Fibroblast of upper back skin (primary cell): ENCODE measurements at places on chromosomes 7 and 10.

DNA sequence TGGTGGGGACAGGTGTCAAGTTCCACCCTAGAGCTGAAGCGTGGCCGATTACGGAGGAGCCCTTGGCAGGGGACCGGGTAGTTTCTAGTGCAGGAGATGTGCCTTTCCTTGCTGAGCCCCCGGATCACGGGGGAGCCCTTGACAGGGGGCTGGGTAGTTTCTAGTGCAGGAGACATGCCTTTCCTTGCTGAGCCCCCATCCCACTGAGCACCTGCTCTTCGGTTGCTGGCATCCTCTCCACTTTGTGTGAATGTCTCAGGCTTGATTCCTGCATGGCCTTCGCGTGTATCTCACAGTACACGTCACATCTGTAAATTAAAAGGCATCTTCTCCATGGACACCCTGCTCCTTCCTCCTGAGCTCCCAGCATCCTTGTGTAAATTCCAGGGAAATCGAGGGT is 263.5 kb downstream of the ADARB2 start:
- no peak for DNase-seq

- DNase-seq, result no peak
Observed at GRCh38 chr7:74489997-74490945, 36.6 kb downstream of the GTF2IRD1 start.

GRCh38 chr10:89550509-89550908 is 15.1 kb upstream of the SLC16A12 start:
- no peak for DNase-seq

DNA sequence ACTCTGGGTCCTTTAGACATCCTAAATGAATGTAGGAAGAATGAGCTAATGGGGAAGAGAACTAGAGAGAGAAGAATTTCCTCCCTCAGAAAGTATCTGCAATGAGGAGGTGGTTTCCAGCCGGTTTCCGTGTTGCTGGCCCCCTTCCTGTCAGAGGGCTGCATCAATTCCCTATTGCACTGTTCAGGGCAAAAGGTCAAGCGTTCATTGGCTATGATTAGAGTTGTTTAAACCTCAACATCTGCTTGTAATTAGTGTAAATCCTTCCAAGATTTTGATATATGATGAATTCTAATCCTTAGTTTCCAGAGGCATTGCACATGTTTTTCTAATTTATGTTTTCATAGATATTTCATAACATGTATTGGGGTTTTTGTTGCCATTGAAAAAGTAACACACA is 107.3 kb upstream of the SGCE start:
- peak; percentile 90 for DNase-seq

DNA sequence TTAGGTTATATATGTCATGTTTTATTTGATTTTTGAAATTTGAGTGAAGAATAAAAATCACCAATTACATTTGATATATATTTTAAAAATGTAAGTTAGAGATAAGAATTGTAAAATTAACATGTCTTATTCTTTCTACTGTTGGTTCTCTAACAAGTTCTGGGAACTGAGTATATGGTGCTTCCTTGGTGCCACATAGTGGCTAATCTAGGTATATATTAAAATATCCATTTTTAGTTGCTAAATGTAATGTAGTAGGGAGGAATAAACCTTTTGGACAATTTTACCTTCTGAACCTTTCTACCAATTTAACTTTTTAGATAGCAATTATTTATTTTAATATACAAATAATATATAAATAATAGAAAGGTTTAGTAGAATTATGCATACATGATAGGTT is 17.5 kb downstream of the CFAP69 start:
- DNase-seq, result peak; percentile 47

GRCh38 chr7:7673240-7673550 is 32.6 kb downstream of the UMAD1 start:
- DNase-seq, result no peak

DNA sequence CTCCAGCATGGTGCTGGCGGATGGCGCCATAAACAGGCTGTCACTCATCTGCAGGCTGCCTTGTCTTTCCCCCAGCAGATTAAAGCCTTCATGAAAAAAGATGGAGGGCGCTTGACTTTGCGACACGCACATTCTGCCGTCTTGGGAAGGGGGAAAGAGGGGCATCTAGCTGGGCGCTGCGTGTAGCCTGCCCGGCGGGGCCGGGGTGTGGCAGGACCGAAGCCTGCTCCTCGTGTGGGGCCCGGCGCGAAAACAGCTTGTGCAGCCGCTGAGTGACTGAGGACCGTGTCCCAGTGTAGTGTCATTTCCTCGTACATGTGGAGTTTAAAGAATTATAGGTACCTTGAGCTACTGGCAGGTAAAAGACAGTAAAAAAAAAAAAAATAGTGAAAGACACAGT is 97.9 kb downstream of the MGMT start:
- no peak for DNase-seq

- DNase-seq, result peak; percentile 21
Observed at GRCh38 chr10:109968953-109969759, 38.6 kb upstream of the ADD3 start.

DNA sequence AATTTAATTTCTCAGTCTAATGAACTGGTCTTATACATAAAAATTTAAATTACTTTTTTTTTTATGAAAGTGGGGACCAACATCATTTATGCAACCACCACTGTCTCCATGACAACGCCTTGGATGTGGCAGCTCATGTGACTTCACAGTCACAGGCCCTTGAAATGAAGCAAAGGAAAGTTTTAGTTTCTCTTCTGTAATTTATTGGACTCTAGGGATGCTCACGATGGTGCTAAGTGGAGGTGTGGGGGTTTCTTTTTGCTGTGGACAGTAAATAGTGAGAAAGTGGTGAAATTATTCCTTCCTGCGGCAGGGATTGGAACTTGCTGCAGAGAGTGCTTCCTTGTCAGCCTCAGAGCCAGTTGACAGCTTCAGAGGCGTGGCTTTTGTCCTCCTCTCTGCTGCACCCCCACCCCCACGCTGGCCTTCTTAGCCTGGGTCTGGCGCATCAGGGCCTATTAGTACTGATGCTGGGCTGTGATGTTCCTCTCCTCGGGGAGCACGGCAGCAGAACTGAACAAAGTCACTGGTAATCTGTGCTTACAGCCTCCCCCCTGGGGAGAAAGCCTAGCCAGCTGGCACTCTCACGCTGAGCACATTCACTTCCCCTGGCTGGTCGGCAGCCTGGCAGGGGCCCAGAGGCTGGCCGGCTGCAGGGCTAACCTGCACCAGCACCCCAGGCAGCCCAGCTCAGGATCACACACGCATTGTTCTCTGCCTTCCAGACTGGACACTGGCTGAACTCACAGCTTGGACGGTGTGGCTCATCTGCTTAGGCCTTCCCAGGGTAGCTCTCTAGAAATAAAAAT is 517.5 kb upstream of the GALNT17 start:
- DNase-seq, result peak; percentile 58

GRCh38 chr7:142819530-142819929 is 35.3 kb upstream of the EPHB6 start:
- no peak for DNase-seq

DNA sequence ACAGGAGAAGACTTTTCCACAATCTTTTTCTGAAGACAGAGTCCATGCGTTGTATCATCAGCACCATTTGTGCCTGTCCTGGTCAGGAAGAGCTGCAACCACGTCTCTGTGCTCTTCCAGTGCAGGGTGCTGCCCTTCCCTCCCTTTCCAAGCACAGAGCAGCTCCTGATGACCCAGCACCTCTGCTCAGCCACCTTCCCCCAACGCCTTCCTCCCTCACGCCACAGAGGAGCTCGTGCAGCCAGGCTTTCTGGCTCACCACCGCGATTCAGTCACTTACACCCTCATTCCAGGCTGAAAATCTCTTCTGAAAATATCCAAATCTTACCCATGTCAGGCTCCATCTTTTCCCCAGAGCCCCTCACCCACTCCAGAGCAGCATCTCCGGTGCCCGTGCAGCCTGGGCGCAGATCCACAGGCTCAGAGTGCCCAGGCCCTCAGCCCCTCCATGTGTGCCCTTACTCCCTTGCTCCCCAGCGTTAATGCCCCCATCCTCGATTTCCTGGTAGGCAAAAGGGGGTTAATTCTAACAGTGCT is 181.5 kb downstream of the DIP2C start:
- DNase-seq, result no peak

DNA sequence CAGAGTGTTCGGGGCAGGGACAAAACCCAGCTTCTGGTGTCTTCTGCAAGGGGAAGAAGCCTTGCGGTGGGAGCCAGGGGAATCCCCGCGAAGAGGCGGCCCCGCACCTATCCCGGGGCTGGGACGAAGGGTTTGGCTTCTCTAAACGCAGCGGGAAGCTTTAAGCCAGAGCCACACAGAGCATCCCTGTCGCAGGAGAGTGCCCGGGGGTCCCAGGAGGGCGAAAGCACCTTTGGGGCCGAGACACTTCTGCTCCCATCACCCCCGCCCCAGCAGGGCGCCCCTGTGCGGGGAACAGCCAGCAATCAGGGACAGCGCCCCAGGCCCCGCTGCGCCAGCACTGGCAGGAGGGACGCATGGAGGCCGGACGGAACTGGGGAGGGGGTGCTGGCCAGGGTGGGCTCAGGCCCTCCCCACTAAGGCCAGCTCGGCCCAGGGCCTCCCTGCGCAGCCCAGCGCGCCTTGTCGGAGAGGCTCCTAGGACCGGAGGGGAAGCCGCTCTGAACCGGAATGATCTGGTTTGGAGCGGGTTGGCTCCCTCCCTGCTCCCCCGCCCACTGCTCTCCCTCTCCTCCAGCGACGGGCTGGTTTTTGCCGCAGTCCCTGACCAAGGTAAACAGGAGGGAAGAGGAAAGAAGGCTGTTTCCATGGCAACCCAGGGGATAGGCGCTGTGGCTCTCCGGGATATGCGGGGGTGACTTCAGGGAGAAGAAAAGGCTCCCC is 63.9 kb downstream of the TMEM209 start:
- peak; percentile 74 for DNase-seq

GRCh38 chr7:107815254-107815882 is 12.3 kb upstream of the SLC26A3 start:
- DNase-seq, result no peak

DNA sequence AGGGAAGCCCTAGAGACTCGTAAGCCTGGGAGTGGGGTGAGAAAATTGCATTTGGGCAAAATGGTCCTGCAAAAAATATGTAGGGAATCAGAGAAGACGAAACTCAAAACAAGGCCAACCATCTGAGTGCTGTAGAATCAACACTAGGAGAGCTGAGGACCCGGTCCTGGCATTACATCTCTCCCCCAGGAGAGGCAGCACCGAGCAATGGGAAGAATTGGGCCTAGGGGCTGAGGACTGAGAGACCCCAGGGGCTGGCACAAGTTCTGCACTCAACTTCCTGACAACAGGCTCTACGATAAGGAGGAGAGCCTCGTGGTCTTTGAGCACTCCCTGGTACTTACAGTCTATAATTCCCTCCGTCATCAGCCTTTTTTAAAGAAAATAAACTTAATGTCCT is 47.6 kb downstream of the BPGM start:
- DNase-seq, result no peak

GRCh38 chr7:3117081-3117480 is 73.4 kb upstream of the CARD11 start:
- DNase-seq, result no peak

DNA sequence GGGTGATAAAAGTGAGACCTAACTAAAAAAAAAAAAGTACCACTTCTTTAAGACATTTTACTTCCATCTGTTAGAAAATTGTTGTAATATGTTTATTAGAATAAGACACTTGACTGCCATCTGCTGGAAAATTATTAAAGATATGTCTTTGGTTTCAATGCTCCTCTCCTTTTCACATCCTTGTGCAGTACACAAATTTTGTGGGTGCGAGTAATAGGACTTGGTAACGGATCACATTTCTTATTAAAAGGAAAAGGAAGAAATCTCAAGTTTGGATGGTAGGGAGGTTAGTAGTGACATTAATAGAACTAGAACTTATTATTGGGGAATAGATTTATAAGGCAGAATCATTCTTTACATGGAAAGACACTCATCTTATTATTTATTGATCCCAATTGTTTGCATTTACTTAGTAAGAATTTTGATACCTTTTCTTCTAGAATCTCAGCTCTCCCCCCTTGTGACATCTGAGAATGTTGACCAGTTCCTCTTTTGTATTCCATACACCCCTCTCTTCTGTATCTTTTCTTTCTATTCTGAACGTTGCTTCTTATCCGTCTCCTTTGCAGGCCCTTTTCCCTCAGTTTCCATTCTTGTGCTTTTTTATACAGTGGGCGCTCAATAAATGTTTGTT is 43.0 kb upstream of the RPA3 start:
- DNase-seq, result peak; percentile 60

DNA sequence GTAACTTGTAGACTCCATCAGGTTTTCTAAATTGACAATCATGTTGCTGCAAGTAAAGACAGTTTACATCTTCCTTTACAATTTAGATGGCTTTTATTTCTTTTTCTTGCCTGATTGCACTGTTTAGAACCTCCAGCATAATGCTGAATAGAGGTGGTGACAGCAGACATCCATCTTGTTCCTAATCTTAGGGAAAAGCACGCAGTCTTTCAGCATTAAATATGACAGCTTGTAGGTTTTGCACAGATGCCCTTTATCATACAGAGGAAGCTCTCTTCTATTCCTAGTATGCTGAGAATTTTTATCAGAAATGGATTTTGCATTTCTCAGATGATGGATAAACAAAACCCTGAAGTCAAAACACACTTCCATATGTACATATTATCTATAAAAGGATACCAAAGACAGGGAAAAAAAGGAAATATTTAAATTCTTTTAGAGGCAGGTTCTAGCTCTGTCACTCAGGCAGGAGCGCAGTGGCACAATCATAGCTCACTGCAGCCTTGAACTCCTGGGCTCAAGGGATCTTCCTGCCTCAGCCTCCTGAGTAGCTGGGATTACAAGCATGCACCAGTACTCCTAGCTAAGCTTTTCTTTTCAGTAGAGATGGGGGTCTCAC is 69.1 kb upstream of the KCNIP2 start:
- no peak for DNase-seq

- no peak for DNase-seq
Observed at GRCh38 chr7:85521108-85521694, 334.3 kb upstream of the SEMA3D start.

DNA sequence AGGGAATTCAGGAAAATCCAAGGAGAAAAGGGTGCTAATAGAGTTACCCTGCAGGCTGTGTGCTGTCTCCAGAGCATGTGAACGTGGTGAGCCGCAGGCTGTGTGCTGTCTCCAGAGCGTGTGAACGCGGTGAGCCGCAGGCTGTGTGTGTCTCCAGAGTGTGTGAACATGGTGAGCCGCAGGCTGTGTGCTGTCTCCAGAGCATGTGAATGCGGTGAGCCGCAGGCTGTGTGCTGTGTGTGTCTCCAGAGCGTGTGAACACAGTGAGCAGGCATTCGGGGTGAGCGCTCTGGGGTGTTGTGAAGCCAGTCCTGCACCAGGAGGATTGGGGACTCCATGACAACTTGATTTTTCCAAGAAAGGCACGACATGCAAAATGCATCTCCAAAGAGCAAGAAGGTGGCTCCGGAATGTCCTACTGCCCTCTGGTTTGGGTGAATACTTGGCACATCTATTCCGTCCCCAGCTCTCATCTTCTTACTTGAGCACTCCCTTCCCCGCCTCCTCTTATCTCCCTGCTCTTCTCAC is 407.9 kb upstream of the SHH start:
- DNase-seq, result no peak

GRCh38 chr7:157817944-157818700 is 481.3 kb downstream of the DNAJB6 start:
- DNase-seq, result no peak

DNA sequence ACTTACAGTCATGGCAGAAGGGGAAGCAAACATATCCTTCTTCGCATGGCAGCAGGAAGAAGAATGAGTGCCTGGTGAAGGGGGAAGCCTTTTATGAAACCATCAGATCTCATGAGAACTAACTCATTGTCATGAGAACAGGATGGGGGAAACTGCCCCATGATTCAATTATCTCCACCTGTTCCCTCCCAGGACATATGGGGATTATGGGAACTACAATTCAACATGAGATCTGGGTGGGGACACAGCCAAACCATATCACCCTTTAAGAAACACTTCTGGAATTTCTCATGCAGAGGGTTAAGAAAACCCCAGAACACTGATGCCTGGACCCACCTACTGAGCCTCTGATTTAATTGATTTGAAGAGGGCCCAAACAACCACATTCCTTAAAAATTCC is 63.3 kb upstream of the DNAJB12 start:
- no peak for DNase-seq
